ENCODE measurements at places on chromosomes 11 and 22.

GRCh38 chr22:27419473-27419872 lies 382.1 kb downstream of the MN1 start:
- DNase-seq, result no peak

GRCh38 chr11:75198278-75198973 lies 42.1 kb upstream of the TPBGL start:
- DNase-seq, result no peak

- no peak for DNase-seq
Observed at GRCh38 chr11:44609783-44610155, 44.3 kb downstream of the CD82 start.

DNA sequence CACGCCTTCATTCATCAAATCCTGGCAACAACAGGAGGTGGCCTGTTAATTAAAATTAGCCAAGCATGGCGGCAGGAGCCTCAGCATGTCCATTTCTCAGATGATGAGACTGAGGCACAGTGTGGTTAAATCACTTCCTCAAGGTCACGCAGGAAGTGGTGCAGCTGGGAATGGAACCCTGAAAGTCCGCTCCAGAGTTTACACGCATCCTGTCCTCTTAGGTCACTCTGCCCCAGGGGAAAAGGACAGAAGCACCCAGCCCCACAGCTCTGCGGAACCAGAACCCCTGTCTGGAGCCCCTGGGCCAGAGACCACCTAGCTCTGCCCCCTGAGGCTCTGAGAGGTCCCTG lies 19.6 kb downstream of the RPL3 start:
- DNase-seq, result no peak

GRCh38 chr22:47598864-47599263 lies 836.4 kb downstream of the TBC1D22A start:
- no peak for DNase-seq

DNA sequence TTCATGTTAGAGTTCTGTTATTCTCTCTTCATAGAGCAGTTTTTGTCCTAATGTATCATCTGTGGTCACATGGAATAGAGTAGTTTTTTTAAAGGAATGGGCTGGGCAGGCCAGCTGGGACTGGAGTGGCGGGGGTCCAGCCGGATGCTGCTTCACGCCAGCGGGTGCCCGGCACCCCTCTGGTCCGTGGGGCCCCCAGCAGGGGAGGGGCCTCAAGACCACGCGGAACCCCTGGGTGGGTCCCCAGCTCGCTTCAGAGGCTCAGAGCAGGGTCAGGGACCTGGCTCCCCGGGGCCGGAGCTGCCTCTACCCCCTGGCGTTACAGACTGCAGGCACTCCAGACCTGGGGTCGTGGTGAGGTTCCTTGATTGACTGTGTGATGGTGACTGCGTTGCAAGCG lies 159.1 kb upstream of the HSD17B12 start:
- DNase-seq, result no peak

GRCh38 chr11:66864172-66864901 lies 7.5 kb downstream of the LRFN4 start:
- DNase-seq, result no peak

GRCh38 chr11:125257190-125257579 lies 92.6 kb downstream of the PKNOX2 start:
- DNase-seq, result no peak

GRCh38 chr11:27482793-27483192 lies 10.2 kb upstream of the LGR4 start:
- DNase-seq, result no peak

- no peak for DNase-seq
Observed at GRCh38 chr22:47323518-47323917, 561.1 kb downstream of the TBC1D22A start.

GRCh38 chr22:43616645-43617044 lies 195.5 kb downstream of the EFCAB6 start:
- no peak for DNase-seq

DNA sequence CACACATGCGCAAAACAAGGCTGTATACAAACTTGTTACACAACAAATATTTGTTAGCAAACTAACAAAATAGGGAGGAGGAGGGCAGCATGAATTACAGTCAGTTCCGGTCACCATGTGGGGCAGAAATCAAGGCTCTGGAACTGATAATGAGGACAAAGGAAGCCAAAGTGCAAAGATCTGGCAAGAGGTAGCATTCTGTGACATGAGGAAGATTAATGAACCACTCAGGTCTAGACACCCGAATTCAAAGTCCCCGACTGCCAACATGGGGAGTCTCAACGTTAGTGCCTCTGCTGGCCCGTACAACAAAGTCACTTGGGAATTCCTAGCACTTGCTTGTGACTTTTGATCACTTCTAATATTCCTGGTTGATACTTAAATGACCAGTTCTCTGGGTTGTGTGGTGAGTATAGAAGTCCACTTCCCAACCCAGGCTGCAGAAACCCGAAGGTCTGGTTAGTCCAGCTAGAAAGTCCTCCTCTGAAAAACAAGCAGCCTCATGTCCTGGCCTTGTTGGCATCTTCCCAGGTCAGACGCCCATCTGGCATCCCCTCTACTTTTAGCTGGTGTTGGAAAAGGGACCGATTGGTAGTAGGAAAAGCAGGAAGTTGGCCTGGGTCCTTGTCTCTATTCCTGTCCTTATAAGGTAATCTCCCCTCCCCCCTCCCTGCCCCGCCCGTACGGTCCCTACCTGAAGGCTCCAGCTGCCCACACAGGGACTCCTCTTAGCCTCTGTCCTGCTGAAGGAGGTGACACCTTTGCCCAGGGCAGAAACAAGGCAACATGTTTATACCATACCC lies 1.6 kb downstream of the SUN2 start:
- peak; percentile 46 for DNase-seq

DNA sequence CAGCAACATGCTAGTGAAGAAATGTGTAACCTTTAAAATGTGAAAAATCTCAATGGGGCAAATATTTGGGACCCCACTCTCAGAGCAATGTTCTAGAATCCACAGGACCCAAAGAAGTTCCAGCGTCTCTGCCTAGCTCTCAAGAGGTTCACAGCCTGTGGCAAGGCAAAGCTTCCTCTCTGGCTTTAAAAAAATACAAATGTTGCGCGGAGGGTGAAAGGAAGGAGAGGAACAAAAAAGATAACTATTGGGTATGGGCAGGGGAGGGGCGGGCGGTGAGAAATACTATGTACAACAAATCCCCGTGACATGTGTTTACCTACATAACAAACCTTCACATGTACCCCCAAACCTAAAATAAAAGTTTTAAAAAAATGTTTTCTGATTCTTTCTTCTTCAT lies 53.6 kb downstream of the PITPNB start:
- no peak for DNase-seq

DNA sequence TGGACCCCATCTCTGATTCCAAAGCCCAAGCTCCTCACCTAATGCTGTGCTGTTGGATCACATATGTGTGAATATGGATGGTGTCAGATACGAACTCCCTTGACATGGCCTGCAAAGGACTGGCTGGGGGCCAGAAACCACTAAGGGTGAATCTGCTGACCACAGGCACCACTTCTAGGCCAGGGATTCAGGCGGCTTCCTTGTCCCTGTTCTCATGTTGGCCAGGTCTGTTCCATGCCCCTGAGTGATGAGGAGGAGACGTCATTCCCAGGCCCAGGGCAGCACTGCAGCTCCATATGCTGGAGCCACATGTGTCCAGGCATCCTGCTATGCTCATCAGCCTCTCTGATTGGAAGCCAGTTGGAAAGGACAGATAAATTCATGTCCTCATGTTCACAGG lies 130.0 kb upstream of the BDNF start:
- no peak for DNase-seq

GRCh38 chr22:27473533-27473932 lies 328.0 kb downstream of the MN1 start:
- DNase-seq, result no peak

DNA sequence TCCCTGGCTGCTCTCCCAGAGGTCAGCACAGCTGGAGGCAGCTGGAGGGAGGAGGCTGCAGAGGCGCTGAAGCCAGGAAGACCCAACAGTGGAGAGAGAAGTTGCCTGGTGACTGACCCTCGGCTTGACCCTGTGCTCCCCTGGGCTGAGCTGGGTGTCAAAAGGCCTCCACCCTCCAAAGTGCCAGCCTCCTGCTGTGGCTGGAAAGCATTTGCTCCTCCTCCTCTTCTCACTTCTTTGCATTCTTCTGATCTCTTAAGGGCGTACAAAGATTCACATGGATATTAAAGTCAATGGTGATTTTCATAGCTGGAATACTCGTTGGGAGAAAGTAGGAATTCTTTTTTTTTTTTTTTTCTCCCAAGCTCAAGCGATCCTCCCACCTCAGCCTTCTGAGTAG lies 91.7 kb downstream of the MED15 start:
- no peak for DNase-seq

GRCh38 chr22:25902402-25902801 lies 160.4 kb downstream of the MYO18B start:
- no peak for DNase-seq

- DNase-seq, result no peak
Observed at GRCh38 chr11:69494851-69495250, 13.4 kb downstream of the LINC01488 start.

GRCh38 chr11:134373591-134374052 lies 38.4 kb downstream of the B3GAT1 start:
- DNase-seq, result no peak

DNA sequence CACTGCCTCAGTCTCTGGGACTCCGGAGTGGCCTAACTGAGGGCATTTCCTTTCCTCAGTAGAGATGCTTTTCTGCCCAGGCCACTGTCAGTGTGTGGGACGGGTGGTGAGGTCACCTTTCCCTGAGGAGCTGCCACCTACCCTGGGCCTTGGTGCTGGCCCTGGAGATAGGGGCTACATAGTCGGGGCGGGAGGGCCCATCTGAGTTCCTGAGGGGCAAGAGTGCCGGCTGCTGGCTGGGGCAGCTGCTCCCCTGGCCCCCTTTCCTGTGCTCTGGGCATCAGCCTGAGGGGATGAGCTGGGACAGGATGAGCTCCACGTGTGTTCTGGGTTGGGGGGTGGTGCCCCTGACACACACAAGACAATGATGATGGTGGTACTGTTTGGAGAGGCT lies 5.4 kb downstream of the KCNC1 start:
- DNase-seq, result no peak

DNA sequence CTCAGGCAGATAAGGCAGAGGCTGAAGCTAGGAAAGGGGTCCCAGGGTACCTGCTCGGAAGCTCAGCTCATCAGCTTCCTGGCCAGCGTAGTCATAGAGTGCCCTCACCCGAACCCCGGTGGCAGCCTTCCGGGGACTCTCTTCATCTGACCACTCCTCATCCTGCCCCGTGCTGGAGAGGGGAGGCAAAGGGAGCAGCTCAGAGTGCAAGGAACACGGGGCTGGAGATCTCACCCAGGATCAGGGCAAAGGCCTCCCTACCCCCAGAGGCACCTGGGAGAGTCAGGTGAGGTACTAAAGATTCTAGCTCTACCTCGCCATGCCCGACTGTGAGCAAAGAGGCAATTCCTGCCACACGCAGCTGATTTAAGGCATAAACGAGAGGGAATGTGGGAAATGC lies 1.6 kb upstream of the ARFGAP2 start:
- DNase-seq, result no peak

- no peak for DNase-seq
Observed at GRCh38 chr11:79436919-79437277, 3.9 kb downstream of the TENM4 start.

GRCh38 chr11:47464483-47464882 lies 15.5 kb upstream of the RAPSN start:
- no peak for DNase-seq

DNA sequence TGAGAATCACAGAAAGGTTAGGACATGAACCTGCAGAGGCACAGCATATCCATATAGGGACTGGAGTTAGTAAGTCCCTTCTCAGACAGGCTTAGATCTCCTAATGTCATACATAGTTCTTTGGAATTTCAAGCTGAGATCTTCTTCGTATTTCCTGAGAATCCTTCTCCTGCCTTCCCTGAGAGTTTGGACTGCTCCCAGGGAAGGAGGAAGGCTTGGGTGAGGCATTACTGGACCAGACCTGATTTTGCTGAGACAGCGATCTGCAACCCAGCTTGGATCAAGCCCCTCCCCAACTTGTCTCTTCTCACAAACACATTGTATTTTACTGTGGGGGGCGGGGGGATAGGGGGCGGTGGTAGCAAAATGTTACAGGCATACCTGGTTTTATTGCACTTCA lies 108.5 kb downstream of the TSPAN18 start:
- no peak for DNase-seq

GRCh38 chr22:31586137-31586920 lies 75.7 kb downstream of the PISD start:
- no peak for DNase-seq

- no peak for DNase-seq
Observed at GRCh38 chr11:86586307-86586706, 86.1 kb downstream of the ME3 start.

DNA sequence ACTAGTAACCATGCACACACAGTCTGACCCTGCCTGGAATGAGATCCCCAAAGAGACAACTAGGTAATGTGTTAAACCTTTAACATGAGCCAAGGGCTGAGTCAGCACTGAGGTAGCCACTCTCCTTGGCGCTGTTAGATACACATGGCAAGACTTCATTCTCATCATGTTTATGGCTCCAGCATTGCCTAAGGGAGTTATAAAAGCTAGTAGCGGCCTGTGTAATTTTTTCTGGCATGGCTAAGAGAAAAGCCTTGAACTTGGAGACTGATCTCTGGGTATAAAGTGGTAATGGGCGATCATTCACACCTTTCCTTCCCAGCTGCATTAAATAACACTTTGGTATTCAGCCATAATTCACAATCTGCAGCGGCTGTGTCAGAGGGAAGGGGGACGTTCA lies 779.7 kb upstream of the LRRC4C start:
- DNase-seq, result no peak

DNA sequence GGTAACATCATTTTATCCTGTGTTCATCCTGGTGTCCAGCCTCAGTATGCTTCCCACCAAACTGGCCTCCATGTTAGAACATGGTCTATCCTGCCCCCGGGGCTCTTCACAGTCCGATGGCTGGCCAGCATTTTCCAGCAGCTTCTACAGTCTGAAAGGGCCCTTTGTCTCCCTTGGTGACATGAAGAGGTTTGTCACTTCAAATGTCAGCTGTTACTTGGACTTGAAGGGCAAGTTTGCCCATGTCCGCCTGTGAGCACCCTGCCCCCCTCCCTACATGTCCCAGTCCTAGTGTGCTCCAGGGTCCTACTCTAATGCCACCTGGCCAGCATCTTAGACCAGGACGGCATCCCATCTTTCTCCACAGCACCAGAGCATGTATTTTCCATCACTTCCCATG lies 24.7 kb downstream of the PATZ1 start:
- no peak for DNase-seq

DNA sequence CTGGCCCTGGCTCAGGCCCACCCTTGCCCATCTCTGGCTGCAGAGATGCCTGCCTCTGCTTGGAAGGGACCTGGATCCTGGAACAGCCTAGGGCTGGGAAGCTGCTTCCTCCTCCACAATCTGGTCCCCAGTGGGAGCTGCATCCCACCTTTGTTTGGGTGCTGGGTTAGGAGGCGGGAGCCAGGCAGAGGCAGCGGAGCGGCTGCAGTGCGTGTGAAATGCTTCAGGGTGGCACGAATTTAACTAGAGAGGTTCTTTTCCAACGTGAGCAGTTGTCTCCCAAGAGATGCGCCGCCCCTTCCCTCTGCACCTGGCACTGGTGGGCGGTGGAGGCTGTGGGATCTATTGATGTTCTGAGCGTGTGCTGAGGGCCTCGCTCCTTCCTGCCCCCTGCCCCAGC lies 31.6 kb downstream of the BRSK2 start:
- DNase-seq, result no peak

All from stimulated activated naive CD8-positive, alpha-beta T cell treated with anti-CD3 and anti-CD28 coated beads, Interleukin-15, Interleukin-2, amounts not matched to agents 100 U/mL and 50 U/mL, for 24 hours (primary cell).